Erythroblast (primary cell): ENCODE measurements at places on chromosomes 5 and 9.

DNA sequence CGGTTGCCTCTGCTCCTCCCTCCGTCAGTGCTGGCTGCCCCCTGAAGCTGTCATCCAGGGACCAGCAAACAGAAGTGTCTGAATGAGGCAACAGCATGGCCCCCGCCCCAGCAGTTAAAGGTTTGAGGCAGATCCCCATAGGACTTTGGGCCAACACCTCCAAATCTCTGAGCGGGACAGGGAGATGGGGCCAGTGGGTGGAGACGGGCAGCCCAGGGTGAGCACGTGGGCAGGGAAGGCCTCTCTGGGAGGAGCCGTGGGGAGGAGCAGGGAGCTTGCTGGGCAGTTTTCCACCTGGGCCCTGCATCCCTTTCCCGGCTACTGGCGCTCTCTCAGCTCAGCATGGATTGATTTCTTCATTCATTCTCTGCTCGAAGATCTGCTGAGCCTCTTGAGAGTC, 39.1 kb upstream of the NOTCH1 start:
- no peak for DNase-seq

- no peak for DNase-seq
These were observed 721.3 kb upstream of the SEMA6A start for GRCh38 chr5:117295941-117296340.

- no peak for DNase-seq
These were observed 56.0 kb upstream of the TPD52L3 start for GRCh38 chr9:6272229-6272598.

DNA sequence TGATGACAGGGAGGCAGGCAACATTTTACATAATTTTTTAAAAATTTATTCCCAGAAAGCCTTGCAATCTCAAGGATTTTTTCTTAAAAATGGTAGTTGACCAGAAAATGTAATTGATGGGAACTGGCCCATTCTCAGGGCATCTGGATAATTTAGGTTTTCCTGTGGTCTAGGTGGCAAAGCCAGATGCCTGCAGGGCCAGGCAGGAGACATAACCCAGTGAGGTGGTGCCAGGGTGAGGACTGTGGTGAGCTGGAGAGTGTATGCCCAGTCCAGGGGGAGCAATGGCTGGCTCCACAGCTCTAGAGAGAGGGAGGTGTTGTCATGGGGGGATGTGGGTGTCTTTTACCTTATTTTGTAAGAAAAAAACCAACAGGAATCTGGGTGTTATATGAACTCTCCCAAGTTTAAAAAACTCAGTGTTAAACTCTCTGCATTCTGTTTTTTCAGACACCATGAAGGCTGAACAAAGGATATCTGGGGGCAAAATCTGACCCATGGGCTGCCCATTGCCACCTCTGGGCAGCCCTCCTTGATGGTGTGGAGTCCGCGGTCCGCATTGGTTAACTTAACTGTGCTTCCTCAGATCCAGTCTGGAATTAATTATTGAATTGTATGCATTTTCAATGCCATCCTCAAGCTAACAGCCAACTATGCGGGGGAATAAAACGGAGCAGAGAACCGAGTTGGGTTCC, 43.9 kb downstream of the BOD1 start:
- no peak for DNase-seq

DNA sequence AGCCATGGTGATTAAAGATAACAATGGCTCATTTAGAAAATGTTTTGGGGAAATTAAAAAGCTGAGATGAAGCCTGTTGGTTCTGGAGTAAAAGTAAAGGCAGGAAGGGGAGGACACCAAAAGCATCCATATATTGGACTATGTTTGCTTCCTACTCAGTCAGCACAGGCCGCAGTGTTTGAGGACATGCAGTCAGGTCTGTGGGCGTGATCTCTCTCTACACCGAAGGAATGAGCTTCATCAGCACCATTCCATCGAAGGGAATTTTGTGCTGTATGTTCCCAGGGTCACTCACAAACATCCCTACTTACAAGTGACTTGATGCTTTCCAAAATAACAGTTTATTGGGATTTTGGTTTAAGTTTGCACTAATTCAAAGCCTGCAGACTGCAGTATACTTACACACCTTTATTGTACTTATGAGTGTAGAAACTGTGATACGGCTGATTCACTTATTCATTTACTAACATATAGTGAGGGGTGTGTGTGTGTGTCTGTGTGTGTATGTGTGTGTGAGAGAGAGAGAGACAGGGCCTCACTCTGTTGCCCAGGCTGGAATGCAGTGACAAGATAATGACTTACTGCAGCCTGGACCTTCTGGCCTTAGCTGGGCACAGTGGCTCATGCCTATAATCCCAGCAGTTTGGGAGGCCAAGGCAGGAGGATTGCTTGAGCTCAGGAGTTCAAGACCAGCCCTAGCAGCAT, 13.4 kb upstream of the CDK5RAP2 start:
- no peak for DNase-seq

DNA sequence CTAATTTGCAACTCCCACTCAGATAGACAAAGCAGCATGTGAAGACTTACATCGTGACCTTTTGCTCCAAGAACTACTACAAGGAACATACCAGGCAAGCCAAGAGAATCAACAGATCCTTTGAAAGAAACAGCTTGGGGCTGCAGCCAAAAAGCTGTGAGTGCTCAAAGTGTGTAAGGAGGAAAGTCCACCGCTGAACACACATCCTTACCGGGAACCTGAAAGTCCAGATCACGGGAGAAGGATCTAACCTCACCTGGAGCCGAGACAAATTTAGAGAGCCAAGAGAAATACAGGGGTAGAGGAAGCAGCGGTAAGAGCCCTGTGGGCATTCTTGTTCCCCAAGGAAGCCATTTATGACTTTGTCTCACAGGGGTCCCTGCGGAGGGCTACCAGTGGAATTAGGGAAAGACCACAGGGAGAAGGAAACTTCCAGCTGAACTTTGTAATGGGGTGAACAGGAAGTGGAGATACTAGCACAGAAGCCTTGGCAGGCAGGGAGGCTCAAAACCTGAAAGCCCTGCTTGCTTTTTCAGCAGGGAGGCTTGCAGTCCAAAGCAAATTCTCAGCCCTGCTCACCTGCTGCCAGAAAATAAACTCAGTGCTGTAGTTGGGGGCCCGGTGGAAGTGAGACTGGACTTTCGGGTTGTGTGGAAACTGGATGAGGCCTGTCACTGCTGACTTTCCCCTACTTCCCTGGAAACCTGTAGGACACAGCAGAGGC, 350.2 kb downstream of the DTWD2 start:
- no peak for DNase-seq

DNA sequence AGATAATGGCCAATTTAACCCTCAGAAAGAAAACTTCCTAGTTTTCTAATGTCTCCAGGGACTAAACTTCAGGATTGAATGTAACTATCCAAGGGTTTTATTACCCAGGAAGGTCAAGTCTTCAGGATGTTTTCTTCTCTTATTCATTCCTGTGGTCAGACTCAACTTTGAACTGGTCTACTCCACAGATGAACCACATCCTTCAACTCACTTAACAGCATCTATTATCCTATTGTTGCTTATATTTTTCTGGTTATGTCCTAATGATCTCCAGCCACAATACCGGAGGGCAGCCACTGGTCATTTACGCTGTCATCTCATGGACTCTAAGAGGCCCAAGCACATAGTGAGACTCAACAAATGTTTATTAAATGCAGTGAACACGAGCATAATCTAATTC, 47.2 kb upstream of the LIFR start:
- no peak for DNase-seq

GRCh38 chr9:132049323-132049882, 30.3 kb downstream of the MED27 start:
- no peak for DNase-seq

GRCh38 chr9:9612755-9613154, 1000.0 kb downstream of the PTPRD start:
- no peak for DNase-seq

- DNase-seq = no peak
These were observed 27.7 kb downstream of the WDR36 start for GRCh38 chr5:111119856-111120255.

GRCh38 chr9:17121264-17121663, 13.6 kb upstream of the CNTLN start:
- DNase-seq = no peak

GRCh38 chr9:78963911-78964310, 607.9 kb upstream of the TLE4 start:
- DNase-seq = no peak

- DNase-seq = no peak
These were observed 96.5 kb upstream of the PHYKPL start for GRCh38 chr5:178328826-178329730.

DNA sequence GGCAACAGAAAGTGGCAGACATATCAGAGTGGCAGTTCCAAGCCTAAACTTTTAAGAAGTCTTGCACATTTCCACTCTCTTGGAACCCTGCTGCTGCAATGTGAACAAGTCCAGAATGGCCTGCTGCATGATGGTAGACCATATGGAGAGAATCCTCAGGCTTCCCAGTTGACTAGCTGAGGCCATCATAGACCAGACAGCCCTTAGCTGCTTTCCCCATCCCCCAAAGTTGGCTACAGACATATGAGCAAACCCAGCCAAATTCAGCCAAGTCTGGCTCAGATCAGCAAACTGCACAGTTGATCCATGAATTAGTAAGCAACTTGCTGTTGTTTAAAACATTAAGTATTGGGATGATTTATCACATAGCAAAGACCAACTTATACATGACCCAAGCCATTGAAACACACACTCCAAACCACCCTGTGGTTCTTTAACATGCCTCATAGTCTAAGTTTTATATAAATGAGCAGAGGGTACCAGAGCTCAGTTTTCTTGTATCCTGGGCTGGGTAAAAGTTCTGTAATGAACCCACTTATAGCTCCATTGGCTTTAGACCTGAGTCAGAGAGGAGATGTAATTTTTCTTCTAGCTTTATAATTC, 19.9 kb downstream of the PPP3R2 start:
- DNase-seq = no peak

DNA sequence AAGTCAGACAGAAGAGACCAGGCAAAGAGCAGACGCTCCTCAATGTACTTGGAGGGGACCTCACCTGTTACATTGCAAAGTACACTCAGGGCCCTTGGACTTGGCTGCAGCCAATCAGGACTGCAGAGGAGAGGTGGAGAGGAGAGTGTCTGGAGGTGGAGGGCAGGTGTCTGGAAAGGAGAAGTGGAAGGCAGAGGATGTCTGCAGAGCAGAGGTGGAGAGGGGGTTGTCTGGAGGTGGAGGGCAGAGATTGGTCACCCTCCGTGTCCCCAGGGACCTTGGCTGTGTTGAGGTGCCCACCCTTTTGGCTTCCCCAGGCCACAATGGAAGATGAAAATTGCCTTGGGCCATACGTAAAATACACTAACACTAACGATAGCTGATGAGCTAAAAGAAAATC, 241.3 kb upstream of the IRX2 start:
- no peak for DNase-seq

DNA sequence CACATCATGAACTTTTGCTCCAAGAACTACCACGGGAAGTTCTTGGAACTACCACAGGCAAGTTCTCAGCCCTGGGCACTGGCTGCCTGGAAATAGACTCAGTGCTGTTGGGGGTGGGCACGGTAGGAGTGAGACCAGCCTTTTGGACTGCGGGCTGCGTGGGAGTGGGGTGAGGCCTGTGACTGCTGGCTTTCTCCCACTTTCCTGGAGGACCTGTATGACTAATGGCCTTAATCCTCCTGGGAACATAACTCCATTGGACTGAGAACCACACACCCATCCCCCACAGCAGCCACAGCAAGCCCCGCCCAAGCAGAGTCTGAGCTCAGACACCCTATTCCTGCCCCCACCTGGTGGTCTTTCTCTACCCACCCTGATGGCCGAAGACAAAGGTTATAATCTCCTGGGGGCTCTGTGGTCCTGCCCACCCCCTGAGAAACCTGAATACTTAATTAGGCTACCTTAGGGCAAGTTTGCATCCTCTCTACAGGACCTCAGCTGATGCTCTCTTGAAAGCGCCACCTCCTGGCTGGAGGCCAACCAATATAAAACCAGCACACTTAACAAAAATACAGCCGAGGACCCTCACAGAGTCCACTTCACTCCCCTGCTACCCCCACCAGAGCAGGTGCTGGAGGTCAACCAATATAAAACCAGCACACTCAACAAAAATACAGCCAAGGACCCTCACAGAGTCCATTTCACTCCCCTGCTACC, 112.6 kb downstream of the CACNA1B start:
- no peak for DNase-seq

GRCh38 chr5:23494558-23494957, 12.9 kb upstream of the PRDM9 start:
- no peak for DNase-seq

- DNase-seq = no peak
These were observed 145.7 kb upstream of the ARRDC3 start for GRCh38 chr5:91528831-91529230.

DNA sequence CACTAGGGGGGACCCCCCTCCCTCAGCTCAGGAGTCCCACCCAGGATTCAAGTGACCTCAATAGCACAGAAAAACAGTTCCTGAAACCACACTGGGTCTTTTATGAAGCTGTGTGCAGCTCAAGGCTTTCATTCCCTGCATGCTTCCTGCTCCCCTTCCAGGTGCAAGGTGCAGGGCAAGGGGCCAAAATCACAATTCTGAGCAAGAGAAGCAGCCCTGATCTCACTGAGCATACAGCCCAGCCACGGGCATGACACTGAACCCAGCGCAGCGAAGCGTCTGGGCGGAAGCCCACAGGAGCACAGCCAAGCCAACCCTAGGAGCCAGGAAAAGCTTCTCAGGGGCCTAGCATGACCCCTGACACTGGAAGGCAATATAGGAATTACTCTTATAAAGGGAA, 62.9 kb downstream of the IRX2 start:
- DNase-seq = no peak

- no peak for DNase-seq
These were observed 8.1 kb upstream of the ASB6 start for GRCh38 chr9:129649726-129650679.

DNA sequence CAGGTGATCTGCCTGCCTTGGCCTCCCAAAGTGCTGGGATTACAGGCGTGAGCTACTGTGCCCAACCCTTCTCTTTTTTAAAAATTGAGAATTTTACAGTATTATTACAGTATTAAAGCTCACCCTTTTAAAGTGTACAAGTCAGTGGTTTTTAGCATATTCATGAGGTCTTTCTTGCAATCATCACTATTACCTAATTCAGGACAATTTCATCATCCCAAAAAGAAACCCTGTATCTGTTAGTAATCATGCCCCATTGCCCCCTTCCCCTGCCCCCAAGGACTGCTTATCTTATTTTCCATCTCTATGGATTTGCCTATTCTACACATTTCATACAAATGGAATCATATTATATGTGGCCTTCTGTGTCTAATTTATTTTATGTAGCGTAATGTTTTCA, 22.6 kb upstream of the MEGF9 start:
- DNase-seq = no peak

GRCh38 chr5:8843771-8844170, 702.1 kb downstream of the SEMA5A start:
- no peak for DNase-seq
